Fibroblast of skin of right biceps (primary cell): ENCODE measurements at places on chromosomes 7 and 10.
A peak's percentile ranks its signal among the peaks of the same experiment; 100 is the strongest.

DNA sequence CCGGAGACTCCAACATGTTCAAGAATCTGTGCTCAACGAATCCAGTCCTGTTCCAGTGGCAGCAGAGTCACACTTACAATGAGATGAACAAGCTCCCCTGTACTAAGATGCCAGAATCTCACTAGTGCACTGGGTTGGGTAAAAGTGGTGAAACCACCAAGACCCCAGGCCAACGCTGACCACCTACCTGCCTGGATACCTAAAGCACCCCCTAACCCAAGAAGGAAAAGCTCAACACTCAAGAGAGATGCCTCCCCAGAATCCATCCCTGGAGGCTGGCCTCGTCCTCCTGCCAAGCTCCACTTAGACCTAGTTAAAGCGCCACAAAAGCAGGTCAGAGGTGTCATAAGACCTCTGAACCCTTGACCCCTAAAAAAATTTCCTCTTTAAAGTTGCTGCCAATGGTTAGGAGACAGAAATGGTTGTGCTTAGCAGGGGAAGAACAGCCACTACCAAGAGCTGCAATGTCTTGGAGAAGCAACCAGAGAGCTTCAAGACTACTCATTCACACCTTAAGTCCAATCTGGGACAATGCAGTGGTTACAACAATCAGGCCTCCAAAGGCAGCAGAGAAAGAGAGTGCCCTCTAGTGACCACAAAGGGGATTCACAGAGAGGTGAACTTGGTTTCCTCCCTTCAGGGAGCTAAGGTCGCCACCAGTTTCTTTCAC lies 94.6 kb upstream of the MACROH2A2 start:
- DNase-seq = peak; percentile 54

- DNase-seq = no peak
Observed at GRCh38 chr10:101123815-101124617, 7.1 kb upstream of the TLX1 start.

GRCh38 chr10:20888620-20889330 lies 8.3 kb downstream of the NEBL start:
- no peak for DNase-seq

DNA sequence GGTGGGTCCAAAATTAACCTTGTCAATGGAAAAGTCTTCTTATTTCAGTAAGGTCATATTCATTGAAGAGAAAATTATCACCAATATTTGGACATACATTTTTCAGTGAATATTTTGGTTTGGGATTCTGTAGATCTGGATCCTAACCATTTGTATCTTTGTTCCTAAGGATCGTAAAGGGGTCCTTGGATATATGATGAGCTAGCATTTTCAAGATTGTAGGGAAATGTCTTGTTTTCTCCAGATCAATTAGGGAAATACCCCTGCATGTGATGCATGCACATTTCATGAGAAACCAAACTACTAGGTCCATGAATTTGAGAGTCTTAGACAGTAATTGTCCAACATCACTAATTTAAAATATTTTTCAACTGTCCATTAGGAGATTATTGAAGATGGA lies 18.0 kb downstream of the DNTT start:
- DNase-seq = no peak

DNA sequence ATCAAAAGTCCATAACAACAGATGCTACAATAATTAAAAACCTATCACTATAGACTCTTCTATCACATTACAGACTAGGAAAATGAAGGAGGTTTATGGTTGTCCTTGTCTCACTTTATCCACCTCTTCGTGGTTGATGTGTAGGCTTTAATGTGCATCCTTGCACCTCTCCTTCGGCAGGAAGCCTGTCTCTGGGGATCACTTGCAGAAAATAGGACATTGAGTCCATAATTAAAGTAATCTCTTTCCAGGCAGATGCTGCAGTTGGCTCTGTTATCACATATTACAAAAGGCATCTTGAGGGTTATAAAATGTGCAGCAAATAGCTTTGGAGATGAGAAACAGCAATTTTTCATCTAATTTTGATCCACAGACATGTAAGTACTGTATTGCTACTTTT lies 168.4 kb downstream of the RELN start:
- DNase-seq = no peak
